ENCODE measurements at places on chromosomes 16 and 17.

GRCh38 chr16:57134982-57135381 lies 42.6 kb downstream of the CPNE2 start:
- no peak for DNase-seq

DNA sequence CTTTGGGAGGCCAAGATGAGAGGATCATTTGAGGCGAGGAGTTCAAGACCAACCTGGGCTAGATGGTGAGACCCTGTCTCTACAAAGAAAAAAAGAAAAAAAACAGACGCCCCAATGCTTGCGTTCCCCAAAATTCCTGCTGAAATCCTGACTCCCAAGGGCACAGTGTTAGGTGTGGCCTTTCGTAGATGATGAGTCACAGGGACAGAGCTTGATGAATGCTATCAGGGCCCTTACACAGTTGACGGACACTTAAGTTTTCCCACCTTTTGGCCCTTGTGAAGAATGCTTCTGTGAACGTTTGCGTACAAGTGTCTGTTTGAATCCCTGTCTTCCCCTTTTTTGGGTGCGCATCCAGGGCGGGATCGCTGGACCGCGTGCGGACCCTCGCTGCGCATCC lies 16.5 kb upstream of the ZNF750 start:
- DNase-seq, result no peak

- DNase-seq, result no peak
Measured at GRCh38 chr17:7442142-7442541, 2.7 kb upstream of the CHRNB1 start.

- DNase-seq, result no peak
Measured at GRCh38 chr17:73841431-73842060, 197.3 kb upstream of the SDK2 start.

GRCh38 chr16:9333469-9333868 lies 242.0 kb downstream of the HAPSTR1 start:
- no peak for DNase-seq

DNA sequence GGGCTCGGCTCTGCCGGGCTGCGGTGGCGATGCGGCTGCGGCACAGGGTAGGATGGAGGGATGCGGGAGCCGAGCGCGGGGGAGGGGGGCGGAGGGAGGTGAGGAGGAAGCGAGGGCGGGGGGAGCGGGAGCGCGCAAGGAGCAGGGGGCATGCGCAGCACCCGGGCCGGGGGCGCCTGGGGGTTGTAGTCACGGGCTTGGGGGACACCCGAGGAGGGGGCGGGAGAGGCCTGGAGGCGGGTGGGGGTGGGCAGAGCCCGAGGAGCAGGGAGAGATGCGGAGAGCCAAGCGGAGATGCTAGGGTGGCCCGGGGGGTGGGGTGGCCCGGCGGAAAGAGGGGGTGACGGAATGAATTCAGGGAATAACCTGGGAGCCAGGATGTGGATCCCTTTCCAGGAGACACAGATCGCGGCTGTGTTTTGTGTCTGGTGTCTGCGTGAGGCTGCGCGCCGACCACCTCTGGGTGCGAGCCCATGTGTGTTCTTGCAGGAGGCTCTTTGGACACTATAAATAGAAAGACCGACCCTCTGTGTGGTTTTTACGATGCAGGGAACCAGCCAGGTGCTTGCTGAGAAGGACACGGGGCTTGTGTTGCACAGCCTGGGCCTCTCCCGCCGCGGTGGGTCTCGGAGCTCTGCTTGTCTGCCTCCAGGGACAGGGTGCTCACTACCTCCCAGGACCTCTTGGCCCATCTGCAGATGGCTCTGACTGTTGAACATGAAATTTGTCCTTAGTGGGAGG lies at the start of gene STX1B:
STX1B (minus strand) TSS at position 54 of the 741 bp plus-strand sequence. CDS start 242 bp downstream, outside the sequence.
- DNase-seq, result no peak

All from HS-27A (cell line).